Pancreas (tissue), 10 donors: ENCODE measurements at places on chromosomes 3 and 15. TPM values are rescaled to one million over a fixed set of nuclear protein-coding genes. Genes with fewer than 3 reads are reported as not detected.
A peak's percentile ranks its signal among the peaks of the same experiment; 100 is the strongest.

- no peak for DNase-seq
Observed at GRCh38 chr3:122508135-122508914, 6.4 kb downstream of the KPNA1 start.

- no peak for DNase-seq
Observed at GRCh38 chr3:59517388-59517787, 467.6 kb upstream of the CFAP20DC start.

ERC2 gene
- 1.4 TPM for polyA plus RNA-seq

DNA sequence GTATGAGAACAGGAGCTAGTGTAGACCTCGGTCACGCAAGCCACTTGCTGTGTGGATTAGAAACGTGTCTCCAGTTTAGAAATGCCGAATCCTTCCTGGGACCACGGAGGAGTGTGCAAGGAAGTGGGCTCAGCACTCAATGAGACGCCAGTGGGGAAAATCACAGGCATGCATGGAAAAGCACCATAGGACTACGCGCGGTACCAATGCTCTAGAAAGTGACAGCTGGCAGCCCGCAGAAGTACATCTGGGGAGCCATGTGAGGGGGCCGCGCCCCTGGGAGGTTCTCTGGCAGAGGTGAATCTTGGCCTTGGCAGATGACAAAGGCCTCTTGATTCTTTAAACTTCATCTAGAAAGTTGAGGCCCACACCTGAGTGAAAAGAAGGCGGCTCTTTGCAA lies 99.3 kb downstream of the LRRK1 start:
- DNase-seq, result no peak

FBN1 gene
- 1.9 TPM for polyA plus RNA-seq

- no peak for DNase-seq
Observed at GRCh38 chr3:10473581-10474274, 31.7 kb downstream of the ATP2B2 start.

PPP4R2 gene
- polyA plus RNA-seq, result 8.2 TPM

DNA sequence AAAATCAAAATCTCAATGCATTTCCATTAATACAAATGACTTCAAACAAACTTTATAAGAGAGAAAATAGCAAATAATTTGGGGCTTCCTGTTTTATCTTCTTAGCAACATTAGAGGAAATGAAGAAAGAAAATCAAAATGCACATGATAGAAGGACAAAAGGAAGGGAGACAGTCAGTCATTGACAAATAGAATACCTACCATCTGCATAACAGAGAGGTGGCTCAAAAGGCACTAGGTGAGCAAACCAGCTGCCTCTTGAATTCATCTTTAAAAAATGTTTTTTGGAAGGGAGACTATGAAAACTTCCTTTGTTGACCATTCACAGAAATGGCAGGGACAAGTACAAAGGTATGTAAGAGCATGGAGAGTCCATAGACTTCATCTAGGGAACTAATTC lies 9.4 kb downstream of the NMNAT3 start:
- DNase-seq, result no peak

TMF1 gene
- polyA plus RNA-seq, result 10.7 TPM

DNA sequence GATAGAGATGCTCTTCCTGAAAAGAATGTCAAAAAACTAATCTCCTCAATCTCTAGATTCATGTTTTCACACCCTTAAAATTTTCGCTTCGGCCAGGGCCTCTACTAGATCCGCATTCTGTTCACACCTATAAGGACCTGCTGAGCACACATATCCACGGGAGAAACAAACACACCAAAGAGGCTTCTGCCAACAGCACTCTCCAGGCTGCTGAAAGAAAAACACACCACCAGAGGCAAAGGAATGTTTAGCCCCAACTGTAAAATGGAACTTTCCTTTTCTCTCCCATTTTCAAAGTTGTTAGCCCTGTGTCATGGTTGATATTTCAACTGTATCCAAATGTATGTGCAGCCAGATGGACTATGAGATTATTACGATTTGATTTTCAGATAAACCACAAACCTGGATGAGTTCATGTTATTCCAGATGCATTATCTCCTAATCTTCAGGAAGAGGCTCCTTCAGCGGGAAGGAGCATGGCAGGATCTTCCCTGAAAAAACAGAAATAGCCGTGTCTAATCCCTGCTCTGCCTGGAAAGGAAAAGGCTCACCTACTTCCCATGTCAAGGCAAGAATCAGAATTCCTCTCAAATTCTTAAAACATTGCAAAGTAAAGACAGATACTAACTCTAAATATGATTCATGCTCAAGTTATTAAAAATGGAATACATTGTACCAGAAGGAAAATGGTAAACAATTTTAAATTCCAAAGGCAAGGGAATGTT lies 442.7 kb upstream of the NR2F2 start:
- no peak for DNase-seq

DNA sequence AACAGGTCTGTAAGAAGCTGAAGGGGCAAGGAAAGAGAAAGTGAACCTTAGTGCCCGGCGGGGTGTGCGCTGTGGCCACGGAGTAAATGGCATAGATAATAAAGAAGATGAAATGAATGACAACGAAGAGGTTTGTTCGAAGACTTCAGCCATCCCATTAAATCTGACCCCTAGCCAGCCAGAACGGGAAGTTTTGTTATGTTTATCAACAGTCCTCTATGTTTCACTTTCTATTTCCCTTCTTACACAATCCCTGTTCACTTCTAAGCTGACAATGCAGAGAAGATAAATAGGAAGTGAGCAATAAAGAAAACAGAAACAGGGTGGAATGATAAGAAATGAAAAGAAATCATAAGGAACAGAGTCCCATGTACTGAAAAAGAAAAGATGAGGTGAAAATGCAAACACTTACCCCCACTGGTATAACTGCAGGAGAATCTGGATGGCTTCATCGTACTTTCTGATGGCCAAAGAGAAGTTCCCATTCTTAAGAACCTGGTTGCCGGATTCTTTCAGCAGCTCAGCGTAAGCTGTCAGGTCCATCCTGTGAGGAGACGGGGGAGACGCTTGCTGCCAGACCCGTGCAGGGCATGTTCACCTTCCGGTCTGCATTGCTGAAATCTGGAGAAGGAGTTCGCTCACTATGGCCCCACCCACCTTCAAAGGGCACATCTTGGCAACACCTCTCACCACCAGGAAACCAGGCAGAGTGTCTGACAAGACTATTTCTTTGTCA lies 36.8 kb downstream of the TRANK1 start:
- peak; percentile 24 for DNase-seq

GRCh38 chr15:61500951-61501620 lies 272.0 kb upstream of the RORA start:
- DNase-seq, result no peak

DNA sequence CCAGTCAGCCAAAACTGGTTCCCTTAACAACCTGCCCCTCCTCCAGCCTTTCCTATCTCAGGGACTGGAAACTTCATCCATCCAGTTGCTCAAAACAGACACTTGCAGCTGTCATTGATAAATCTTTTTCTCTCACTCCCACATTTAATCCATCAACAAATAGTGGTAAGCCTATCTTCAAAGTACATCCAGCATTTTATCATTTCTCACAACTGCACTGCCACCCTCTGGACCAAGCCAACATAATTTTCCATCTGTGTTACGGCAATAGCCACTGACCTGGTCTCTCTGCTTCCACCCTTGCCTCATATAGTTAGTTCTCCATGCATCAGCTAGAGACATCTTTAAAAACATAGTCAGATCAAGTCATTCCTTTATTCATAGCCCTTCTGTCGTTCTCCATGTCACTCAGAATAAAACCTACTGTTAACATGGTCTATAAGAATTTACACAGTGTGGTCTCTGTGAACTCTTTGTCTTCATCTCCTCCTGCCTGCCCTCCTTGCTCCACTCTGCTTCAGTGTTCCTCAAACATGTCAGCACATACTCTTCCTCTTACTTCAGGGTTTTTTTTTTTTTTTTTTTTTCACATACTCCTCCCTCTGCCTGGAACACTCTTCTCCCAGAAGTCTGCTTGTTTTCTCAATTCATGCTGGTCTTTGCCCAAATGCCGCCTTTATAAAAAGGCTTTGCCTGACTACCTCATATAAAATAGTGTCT lies 102.5 kb upstream of the COL6A5 start:
- DNase-seq, result no peak

DNA sequence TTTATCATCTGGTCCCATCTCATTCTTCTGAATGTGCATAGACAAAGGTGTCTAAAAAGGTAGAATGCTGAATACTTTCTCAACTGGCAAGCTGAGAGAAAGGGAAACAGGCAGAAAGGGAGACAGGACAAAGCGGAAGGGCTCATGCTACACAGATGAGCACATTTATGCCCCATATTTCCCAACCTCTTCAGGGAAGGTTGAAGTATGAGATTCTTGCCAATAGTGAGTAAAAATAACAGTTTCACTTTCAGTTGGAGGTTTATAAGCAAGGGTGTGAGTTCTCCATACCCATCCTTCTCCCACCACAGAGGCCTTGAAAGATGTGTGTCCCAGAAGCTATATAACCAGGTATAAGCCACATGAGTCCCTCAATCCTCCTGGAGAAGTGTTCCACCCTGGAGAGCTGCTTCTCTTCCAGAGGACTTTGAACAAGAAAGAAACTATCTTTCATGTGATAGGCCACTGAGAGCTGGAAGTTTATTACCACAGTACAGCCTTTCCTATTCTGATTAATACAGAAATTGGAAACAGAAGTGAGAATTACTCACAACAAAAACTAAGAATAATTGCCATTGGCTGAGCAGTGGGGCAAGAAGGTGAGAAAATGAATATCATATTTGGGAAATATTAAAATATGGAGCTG lies 709.4 kb upstream of the NR2F2 start:
- no peak for DNase-seq

GOLGA8M gene
- 0.80 TPM for polyA plus RNA-seq

- no peak for DNase-seq
Observed at GRCh38 chr3:34362910-34363309, 564.5 kb downstream of the PDCD6IP start.

DNA sequence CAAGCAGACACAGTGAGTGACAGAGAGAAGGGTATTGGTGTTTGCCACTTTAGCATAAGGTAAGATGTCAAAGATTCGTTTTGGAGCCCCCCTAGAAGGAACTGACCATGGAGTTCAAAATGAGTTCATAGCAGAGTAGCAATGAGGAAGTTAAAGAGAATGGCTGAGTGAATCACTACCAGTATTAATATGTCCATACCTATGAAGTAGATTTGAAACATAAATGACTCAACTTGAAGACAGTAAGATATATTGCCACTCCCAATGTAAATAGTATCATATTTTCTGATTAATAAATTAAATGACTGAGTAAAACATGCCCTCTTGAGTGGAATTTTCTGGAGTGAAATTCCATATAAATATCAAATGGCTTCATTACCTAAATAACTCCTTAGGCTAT lies 675.1 kb downstream of the NLGN1 start:
- no peak for DNase-seq

WDR5B gene
- polyA plus RNA-seq, result 3.9 TPM

GRCh38 chr3:72244396-72244795 lies 459.4 kb upstream of the PROK2 start:
- no peak for DNase-seq

TM4SF18 gene
- 2.4 TPM for polyA plus RNA-seq

DNA sequence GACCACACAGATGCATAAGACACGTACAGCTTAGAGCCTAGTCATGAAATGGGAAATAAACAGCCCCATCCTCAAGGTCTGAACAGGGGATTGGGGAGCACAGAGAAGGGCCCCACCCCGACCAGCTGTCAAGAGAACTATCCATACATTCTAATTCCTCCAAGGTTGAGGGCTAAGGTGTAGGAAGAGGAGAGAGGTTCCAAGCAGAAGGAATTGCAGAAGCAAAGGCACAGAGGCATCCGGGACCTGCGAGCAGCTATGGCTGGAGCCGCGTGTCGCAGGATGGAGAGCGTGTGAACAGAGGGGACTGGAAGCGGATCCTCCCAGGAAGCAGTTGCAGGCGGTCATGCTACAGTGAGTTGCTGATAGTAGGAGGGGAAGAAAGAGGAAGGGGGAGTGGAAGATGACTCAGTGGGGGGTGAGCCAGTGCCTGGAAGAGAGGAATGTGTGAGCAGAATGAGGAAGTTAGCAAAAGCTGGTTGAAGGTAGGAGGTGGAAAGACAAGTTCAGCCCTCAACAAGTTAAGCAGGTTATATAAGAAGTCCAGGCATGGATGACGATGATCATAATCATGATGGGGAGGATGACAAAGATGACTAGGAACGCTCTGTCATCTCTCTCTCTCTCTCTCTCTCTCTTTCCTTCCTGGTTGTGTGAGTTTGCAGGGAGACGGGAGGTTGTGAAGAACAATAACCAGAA lies 89.7 kb downstream of the LIPC start:
- DNase-seq, result peak; percentile 59

DNA sequence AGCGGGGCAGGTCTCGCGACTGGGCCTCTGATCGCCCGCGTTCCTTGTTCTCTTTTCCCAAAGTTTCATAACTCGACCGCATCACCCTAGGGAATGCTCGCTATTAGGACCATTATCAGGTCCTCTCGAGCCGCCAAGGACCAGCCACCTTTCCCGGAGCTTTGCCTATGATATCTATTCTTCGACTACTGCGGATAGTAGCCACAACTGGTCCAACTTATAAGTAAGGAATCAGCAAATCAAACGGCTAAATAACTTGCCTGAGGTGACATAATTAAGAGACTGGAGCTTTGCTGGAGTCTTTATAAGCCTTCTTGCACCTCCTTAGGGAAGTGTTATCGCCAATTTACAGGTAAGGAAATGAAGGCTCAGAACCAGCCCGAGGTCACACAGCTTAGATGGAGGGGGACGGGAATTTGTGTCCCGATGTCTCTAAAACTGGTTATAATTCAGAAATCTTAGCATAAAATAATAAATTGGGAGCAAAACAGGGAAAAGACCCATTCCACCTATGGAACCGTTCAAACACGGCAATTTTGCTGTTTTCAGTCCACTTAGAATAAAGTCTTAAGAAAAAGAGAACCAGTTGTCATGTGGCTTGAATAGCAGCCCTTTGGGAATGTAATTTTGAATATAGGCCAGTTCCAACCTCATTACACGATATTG lies 479 bp upstream of the PLD1 start:
- DNase-seq, result no peak

PCOLCE2 gene
- polyA plus RNA-seq, result 0.68 TPM
